Activated T-helper 1 cell treated with anti-CD3 and anti-CD28 coated beads, Interleukin-12 subunit alpha, Interleukin-12 subunit beta, Interleukin-2, Interleukin-4 antibody, amounts not matched to agents 30 ng/mL and 10 ng/mL and 1 ng/mL, durations not matched to agents 14 hours and 24 hours and 36 hours (primary cell): ENCODE measurements at places on chromosomes 1 and 21. TPM values are rescaled to one million over a fixed set of nuclear protein-coding genes. Genes with fewer than 3 reads are reported as not detected.
A peak's percentile ranks its signal among the peaks of the same experiment; 100 is the strongest.

Gene IFNLR1
- 2.2 and 3.1 TPM in 2 replicates for total RNA-seq

Gene TAS1R1
- not detected in 2 replicates for total RNA-seq

Gene TNNI3K
- total RNA-seq = not detected in 2 replicates

Gene F5
- 58.0 and 58.2 TPM in 2 replicates for total RNA-seq

Gene GJC2
- 0.61 and 0.93 TPM in 2 replicates for total RNA-seq

Gene C1orf94
- not detected in 2 replicates for total RNA-seq

- H3K27me3 ChIP-seq = peaks cover 20% of the 10 kb centered on the region
- no peak overlapping the region for H3K4me3 ChIP-seq
- H3K4me1 ChIP-seq = no peaks in the 10 kb centered on the region
- H3K27ac ChIP-seq = no peak overlapping the region
- no peak for DNase-seq
- no peaks in the 10 kb centered on the region for H3K36me3 ChIP-seq
Observed at GRCh38 chr1:220695426-220695825, 5.3 kb downstream of the C1orf115 start.

- no peak for DNase-seq
- H3K4me3 ChIP-seq = no peak overlapping the region
- H3K36me3 ChIP-seq = no peaks in the 10 kb centered on the region
- H3K27ac ChIP-seq = no peak overlapping the region
- H3K4me1 ChIP-seq = no peaks in the 10 kb centered on the region
- H3K27me3 ChIP-seq = peaks cover 13% of the 10 kb centered on the region
Observed at GRCh38 chr21:45410151-45410864, 5.3 kb downstream of the COL18A1 start.

GRCh38 chr1:225258811-225259210, 169.0 kb downstream of the LBR start:
- H3K4me3 ChIP-seq = no peak overlapping the region
- H3K27me3 ChIP-seq = no peaks in the 10 kb centered on the region

GRCh38 chr21:33644383-33645074, 2.2 kb downstream of the ITSN1 start:
- peak overlapping the region; percentile 27 for H3K4me3 ChIP-seq
- peaks cover 14% of the 10 kb centered on the region for H3K4me1 ChIP-seq

DNA sequence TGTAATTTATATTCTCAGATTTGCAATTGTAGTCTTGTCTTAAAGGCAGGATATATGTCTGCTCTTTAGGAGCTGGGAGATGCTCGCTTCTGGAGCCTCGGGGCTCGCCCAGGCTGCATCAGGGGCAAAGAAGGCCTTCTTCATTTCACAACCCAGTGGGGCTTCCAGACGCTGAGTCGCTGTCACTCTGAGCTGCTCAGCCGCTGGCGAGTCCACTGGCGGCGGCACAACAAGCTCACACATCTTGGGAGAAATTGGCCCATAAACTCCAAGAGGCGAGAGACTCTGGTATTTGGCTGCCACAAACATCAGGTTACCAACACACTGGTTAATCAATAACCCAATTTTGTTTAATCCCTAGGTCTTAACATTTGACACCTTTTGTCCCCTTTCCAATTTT, 216.6 kb downstream of the ATG4C start:
- peaks cover 2% of the 10 kb centered on the region for H3K27me3 ChIP-seq
- H3K4me3 ChIP-seq = no peak overlapping the region
- H3K4me1 ChIP-seq = no peaks in the 10 kb centered on the region

DNA sequence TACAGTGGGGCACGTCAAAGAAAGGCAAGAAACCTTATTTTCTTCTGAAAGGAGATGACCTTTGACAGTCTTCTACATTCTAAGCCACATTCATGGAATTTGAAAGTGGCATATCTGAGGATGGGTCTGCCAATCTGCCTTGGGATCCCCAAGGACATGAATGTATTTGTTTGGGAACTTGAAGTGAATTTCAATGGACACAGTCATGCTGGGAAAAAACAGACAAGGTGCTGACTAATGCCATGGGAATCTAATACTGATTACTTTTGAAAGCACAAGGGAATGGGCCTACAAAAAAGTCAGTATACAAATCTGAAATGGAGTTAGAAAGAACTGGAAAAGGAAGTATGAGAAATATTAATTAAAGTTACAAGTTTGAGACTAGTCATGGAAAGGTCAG, 128.8 kb downstream of the KCNJ6 start:
- no peaks in the 10 kb centered on the region for H3K36me3 ChIP-seq
- DNase-seq = no peak
- no peaks in the 10 kb centered on the region for H3K4me1 ChIP-seq
- no peak overlapping the region for H3K4me3 ChIP-seq
- H3K27ac ChIP-seq = no peak overlapping the region

DNA sequence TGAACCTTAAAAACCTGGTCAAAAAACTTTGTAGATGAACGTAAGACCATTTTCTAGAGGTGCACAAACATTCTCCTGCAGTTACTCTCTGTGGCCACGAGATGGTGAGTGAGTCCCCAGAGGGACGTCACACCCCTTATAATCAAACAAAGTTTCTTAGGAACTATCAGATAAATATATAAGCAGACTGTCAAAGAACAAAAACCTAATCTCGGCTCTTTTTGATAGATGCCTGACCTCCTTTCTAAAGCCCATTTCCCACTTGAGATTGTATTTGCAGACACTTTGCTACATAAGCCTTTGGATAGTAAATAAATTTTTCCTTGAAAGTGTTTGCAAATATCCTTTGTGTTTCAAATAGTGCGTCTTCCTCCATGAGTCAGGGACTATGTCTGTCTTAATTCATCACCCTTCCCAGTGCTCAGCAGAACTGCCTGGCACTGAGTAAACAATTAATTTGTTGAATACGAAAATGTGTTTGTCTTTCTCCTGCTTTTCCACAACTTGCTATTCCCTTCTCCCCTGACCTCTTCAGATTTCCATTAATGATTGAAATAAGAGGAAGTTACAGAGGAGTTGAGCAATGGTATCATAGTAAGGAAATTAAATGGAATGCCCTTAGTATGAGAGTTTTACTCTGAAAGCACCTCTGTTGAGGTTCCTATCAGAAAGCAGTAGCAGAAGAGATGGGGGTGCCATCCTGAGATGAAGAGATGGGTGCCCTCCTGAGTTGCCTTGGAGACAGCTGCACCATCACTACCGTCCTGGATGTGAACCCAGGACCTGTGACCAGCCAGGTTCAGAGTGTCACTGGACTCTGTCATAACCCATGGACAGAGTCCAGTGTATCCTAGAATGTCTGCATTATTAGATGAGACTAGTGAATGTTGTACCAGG, 57.8 kb upstream of the RAVER2 start:
- DNase-seq = no peak
- H3K4me1 ChIP-seq = peaks cover 7% of the 10 kb centered on the region
- H3K27ac ChIP-seq = no peak overlapping the region

DNA sequence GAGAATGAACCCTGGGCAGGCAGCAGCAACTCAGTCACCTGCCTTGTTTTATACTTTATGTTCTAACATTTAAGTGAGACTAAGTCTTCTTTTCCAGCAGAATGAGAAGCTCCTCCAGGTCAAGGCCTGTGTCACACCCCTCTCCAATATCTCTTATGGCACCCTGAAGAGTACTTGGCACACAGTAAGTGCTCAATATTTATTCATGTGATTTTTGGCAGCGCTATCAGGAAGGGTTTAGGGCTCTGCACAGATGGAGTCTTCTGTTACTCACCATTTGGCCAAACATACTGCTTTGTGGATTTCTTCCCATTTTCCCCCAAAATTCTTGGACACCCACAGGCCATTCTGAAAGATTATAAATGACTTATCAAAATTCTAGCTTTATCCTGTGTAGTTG, 43.8 kb upstream of the MYBPHL start:
- no peak overlapping the region for H3K27ac ChIP-seq
- H3K36me3 ChIP-seq = no peaks in the 10 kb centered on the region
- DNase-seq = no peak
- H3K4me3 ChIP-seq = no peak overlapping the region

GRCh38 chr1:210233216-210233494, 559 bp downstream of the SERTAD4 start:
- no peak for DNase-seq
- H3K27ac ChIP-seq = no peak overlapping the region
- peaks cover 6% of the 10 kb centered on the region for H3K4me1 ChIP-seq
- peaks cover 2% of the 10 kb centered on the region for H3K36me3 ChIP-seq
- peak overlapping the region; percentile 45 for H3K4me3 ChIP-seq

DNA sequence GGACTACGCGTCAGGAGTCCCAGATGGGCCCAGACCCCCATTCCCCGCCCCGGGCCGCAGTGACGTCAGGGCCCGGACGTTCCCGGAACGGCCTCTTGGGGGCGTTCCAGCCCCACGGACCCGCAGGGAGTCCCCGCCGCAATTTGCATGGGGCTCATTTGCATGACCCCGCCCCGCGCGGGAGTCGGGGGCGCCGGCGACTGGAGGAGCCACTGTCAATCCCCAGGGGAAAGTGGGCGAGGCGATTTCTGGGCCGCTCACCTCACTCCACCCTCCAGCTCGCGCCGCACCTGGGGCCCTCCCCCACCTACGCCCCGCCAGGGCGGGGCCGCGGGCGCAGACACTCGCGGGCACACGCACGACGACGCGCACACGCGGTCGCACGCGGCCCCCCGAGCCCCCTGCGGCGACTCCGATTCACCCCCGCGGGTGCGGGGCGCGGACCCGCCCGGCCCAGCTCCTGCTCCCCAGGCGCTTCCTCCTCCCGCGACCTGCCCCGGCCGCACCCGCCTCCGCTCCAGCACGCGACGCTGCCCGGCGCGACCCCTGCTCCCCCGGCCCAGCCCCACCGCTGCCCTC, 13.2 kb downstream of the AGRN start:
- no peaks in the 10 kb centered on the region for H3K36me3 ChIP-seq
- H3K4me1 ChIP-seq = no peaks in the 10 kb centered on the region
- H3K27ac ChIP-seq = no peak overlapping the region

GRCh38 chr1:85571828-85572227, 8.7 kb upstream of the CCN1 start:
- H3K27me3 ChIP-seq = peaks cover 39% of the 10 kb centered on the region
- H3K4me3 ChIP-seq = no peak overlapping the region
- no peaks in the 10 kb centered on the region for H3K4me1 ChIP-seq
- DNase-seq = no peak
- no peaks in the 10 kb centered on the region for H3K36me3 ChIP-seq
- no peak overlapping the region for H3K27ac ChIP-seq

GRCh38 chr1:88276163-88276562, 407.9 kb upstream of the PKN2 start:
- H3K4me3 ChIP-seq = no peak overlapping the region
- no peaks in the 10 kb centered on the region for H3K36me3 ChIP-seq
- no peak for DNase-seq
- no peaks in the 10 kb centered on the region for H3K4me1 ChIP-seq

- no peak overlapping the region for H3K4me3 ChIP-seq
- peaks cover 3% of the 10 kb centered on the region for H3K27me3 ChIP-seq
- H3K4me1 ChIP-seq = peaks cover 5% of the 10 kb centered on the region
- no peak overlapping the region for H3K27ac ChIP-seq
Observed at GRCh38 chr1:245079021-245079609, 75.7 kb upstream of the KIF26B start.
